H1 (cell line): ENCODE measurements at places on chromosomes 2 and 18.

GRCh38 chr2:52253416-52253980 is 1221.6 kb upstream of the NRXN1 start:
- H3K4me3 ChIP-seq: no peak overlapping the region
- no peak overlapping the region for H3K27ac ChIP-seq
- H3K27me3 ChIP-seq: no peaks in the 10 kb centered on the region
- H3K36me3 ChIP-seq: no peaks in the 10 kb centered on the region
- H3K4me1 ChIP-seq: no peaks in the 10 kb centered on the region
- DNase-seq: no peak

GRCh38 chr2:38925982-38926381 is 36.3 kb downstream of the ARHGEF33 start:
- no peak overlapping the region for H3K27ac ChIP-seq
- no peaks in the 10 kb centered on the region; the same call in 1 of the 2 replicates for H3K27me3 ChIP-seq
- DNase-seq: peak; percentile 55
- no peaks in the 10 kb centered on the region for H3K4me1 ChIP-seq

DNA sequence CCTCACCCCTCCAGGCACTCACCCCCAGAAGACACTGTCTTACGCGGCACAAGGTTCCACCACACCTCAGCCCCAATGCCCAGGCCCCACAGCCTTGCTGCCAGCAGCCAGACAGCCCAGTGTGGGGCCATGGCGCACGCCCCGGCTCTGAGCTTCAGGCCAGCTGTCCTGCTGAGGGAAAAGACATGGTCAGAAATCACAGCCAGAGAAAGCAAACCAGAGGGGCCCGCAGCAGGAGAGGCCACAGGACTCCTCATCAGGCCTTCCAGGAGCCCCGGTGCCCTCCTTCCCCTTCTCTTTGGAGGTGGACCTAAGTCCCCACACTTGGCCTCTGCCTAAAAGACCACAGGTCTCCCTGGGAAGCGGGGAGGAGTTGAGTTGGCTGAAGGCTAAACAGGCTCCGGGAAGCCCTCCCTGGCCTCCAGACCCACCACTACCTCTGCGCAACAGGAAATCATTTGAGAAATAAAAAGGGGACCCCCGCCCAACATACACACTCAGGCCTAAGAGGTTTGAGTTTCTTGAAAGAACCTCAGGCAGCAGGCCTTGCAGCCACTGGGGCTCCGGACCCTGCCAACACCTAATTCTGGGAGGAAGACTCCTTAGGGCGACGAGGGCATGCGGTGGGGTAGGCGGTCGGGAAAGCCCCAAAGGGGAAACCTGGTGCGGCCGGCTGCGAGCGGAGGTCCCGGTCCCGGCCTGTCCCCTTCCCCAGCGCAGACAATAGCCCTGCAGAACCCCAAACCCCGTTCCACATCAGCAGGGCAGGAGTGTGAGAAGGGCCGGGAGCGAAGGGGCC is 1.9 kb downstream of the SEMA4C start:
- peaks cover 5% of the 10 kb centered on the region for H3K4me1 ChIP-seq
- DNase-seq: no peak
- H3K27ac ChIP-seq: peak overlapping the region; percentile 91

DNA sequence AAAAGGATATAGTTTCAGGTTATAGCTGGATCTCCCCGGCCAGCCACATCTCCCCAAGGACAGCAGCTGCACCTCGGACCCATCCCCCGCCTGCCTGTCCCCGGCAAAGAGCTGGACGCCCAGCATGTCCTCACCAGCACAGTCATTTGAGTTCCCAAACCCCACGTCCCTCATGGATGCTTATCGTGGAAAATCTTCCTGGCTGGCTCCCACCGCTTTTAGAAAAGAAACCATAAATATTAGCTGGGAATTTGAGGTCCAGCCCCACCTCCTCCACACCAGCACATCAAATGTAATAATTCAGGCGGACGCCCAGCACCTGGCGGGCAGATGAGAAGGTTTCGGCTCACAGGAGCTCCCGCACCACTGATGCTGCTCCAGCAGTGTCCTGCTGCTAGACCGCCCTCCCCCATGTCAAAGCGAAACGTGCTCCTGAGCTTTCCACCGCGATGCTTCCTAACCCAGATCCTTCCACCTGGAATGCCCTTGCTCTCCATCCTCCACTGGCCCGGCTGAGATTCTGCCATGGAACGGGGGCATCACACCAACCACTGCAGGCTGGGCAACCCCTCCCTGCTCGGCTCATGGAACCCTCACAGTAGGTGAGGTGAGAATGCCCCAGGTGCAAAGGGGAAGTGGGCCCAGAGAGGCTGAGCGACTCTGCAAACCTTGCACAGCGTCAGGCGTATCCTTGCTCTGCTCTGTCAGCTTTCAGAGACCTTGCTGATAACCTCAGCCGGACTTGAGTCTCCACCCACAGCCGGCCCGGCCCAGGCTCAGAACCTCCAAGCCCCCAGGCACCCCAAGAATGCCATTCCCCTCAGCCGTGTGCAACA is 71.5 kb upstream of the GPC1 start:
- H3K27me3 ChIP-seq: no peaks in the 10 kb centered on the region
- H3K27ac ChIP-seq: no peak overlapping the region
- H3K36me3 ChIP-seq: no peaks in the 10 kb centered on the region
- no peak for DNase-seq
- no peak overlapping the region for H3K4me3 ChIP-seq
- no peaks in the 10 kb centered on the region for H3K4me1 ChIP-seq

DNA sequence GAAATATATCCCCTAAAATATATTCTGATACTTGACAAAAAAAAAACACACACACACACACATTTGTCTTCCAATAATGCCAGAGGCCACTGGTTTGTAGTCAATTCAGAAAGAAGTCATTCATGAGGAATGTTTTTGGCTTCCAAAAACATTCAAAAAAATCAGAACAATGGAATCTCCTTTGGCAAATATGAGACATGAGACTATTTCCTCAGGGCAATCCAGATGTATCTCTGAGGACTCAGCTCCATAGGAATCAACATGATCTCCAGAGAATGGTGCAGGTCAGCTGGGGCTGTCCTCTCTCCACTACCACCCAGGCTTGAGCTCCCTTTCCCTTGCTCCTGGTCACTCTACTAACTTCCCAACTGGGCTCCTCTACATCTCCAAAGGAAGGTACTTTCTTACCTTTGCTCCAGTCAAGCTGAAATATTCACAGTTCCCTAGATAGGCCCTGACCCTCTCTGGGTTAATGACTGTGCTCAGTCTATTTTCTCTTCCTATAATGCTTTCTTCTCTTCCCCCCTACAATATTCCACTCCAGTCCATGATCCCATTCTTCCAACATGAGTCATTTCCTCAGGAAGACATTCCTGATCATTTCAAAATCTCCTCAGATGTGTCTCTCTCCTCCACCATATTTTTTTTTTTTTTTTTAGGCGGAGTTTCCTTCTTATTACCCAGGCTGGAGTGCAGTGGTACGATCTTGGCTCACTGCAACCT is 145.3 kb downstream of the C1D start:
- no peaks in the 10 kb centered on the region for H3K36me3 ChIP-seq
- DNase-seq: no peak
- peaks cover 10% of the 10 kb centered on the region; the same call in 1 of the 2 replicates for H3K4me1 ChIP-seq
